Stimulated activated CD8-positive, alpha-beta memory T cell treated with anti-CD3 and anti-CD28 coated beads, Interleukin-4, amount 100 ng/mL, for 4 hours (primary cell): ENCODE measurements at places on chromosomes 12 and 14.

DNA sequence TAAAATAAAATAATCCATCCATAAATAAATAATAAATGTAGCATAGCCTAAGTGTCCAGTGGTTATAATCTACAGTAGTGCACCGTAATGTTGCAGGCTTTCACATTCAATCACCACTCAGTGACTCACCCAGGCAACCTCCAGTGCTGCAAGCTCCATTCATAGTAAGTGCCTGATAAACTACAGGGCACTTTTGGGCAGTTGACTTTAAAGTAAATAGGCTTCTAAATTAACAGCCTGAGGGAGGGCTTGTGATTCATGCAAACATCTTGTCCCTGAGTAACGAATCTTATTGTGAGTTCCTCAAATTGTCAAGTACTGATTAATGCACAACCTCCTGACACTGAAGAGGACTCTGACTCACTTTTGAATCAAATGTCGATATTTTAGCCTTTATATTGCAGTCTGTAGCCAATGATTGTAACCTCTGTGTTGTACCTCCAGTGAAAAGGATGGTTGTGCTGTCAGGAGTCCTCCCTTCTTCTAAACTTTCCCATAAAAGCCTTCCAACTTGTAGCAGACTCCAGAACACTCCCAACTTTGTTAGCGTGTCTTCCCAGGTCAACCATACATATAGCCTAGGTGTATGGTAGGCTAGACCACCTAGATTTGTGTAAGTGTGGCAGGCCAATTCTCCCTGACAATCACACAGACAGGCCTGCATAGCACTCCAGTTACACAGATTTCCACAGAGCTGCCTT lies 55.0 kb upstream of the BICD1 start:
- DNase-seq, result no peak

GRCh38 chr12:91774434-91774921 lies 371.2 kb downstream of the BTG1 start:
- no peak for DNase-seq

DNA sequence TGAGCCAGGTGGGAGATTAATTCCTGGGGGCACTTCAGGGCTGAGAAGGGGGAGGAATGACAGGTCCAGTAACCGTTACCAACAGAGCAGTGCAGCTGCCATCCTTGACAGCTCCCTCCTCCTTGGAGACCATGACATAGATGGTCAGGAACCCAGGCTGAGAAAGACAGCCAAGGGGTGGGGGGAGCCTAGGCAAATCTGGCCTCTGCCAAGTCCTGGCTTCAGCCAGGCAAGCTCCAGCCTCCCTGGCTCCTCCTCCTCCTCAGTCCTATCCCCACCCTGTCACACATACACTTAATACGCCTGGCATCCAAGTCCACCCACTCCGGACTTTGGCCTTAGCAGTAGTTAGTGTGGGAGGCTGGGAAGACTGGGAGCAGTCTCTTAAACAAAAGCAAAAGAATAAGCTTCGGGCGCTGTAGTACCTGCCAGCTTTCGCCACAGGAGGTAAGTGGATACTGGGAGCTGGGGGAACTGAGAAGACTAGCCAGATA lies at the start of gene RDH5:
RDH5 (plus strand) TSS at position 323 of the 494 bp plus-strand sequence. CDS start 792 bp downstream, outside the sequence.
- DNase-seq, result no peak

DNA sequence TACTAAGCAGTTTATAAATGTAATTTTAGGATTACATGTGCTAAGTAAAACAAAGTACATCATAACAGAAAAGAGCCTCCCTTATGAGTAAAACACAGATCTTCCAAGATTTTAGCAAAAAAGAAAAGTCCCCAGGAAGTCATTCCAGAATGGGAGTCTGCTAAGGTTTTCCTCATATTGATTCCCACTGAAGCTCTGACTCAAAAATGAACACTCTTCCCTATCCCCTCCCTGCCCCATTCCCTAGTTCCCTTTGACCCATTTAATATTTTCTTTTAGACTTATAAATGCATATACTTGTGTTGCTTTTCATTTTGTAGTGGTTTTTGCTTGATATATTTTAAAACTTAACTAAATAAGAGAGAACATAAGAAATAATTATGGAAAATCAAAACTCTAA lies 40.1 kb downstream of the PTGER2 start:
- no peak for DNase-seq

DNA sequence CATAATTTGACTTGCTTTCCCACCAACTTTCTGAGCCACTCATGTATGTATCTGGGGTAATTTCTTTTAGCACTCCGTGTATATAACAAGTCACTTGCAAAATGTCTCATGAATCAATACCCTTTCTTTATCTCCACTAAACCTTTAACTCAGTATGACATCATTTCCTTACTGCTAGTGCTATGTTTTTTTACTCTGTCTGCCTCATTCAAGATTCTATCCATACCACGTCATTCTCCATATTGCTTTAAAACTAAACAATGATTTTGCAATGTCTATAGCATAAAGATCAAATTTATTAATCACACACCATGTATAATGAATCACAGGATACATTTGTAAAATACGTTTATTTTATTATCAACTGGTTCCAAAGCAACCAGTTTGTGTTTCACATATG lies 178.2 kb downstream of the PIK3C2G start:
- DNase-seq, result no peak

GRCh38 chr12:132689227-132689626 lies 1.8 kb downstream of the PXMP2 start:
- no peak for DNase-seq

- DNase-seq, result no peak
Observed at GRCh38 chr12:99087278-99087677, 442.2 kb downstream of the APAF1 start.

GRCh38 chr12:57276935-57277563 lies 26.1 kb upstream of the STAC3 start:
- no peak for DNase-seq

- no peak for DNase-seq
Observed at GRCh38 chr12:114397978-114398881, 7.7 kb downstream of the TBX5 start.

GRCh38 chr12:6529291-6529737 lies 5.0 kb upstream of the GAPDH start:
- DNase-seq, result no peak

- no peak for DNase-seq
Observed at GRCh38 chr12:67702136-67702535, 53.6 kb downstream of the DYRK2 start.

- no peak for DNase-seq
Observed at GRCh38 chr12:68478516-68479260, 132.0 kb upstream of the RAP1B start.

GRCh38 chr12:63994704-63995103 lies 150.2 kb downstream of the SRGAP1 start:
- no peak for DNase-seq

- no peak for DNase-seq
Observed at GRCh38 chr12:131527092-131527491, 183.8 kb upstream of the SFSWAP start.

DNA sequence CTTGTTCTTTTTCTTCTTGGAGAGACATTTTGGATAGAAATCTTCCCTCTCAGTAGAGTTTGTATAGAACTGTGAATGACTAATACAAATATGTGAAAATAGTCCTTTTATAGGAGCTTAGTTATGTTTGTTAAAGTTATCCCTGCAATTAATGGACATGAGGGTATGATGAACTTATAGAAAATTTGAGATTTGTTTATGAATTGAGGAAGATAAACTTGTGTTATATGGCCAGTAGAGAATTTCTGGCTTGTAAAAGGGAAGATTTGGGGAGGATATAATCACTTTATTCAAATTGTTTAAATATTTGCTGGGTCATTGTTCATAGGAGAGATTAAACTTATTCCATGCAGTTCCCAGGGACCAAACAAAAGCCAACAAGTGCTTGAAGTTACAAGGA lies 119.6 kb downstream of the DAAM1 start:
- DNase-seq, result no peak

- DNase-seq, result no peak
Observed at GRCh38 chr14:82394916-82395315, 861.3 kb upstream of the SEL1L start.

DNA sequence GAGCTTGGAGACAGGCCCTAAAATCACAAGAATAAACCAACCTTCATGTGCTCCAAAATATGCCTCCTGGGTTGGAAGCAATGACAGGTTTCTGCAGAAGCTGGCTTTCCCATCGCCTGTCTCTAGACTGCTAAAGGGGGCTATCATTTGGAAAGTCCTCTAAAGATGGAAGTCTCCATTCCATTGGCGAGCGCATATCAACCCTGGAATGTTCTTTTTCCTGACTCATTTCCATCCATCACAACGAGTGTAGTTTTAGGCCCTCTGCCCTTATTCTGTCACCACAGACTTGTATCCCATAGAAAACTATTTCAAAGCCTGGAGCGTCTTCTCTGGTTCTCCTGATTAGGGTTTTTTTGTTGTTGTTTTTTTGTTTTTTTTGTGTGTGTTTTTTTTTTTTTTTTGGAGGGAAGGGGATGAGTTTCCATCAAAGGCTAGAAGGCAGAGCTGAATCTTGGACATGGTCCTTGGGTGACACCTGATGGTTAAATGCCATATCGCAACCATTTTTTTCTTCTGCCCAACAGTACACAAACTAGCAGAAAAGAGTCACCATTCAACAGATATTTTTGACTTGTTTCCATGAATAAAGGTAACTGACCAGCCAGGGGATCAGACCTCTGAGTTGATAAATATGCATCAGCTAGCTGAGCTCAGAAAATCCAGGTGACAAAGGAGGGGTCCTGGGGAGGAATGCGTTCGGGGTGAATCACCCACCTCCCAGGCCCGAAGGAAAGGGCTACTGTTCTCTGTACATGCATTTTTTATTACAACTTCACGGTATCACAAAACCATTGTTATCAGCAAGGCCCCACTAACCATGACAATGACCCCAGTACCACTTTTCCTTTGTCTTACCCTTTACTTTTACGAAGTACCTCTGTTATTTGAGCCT lies 40.5 kb downstream of the KCNA5 start:
- DNase-seq, result no peak
